ENCODE measurements at places on chromosomes 7 and 10.

GRCh38 chr10:43386549-43386948 is 15.1 kb downstream of the FXYD4 start:
- no peak for DNase-seq

GRCh38 chr10:87696922-87697745 is 37.5 kb downstream of the PAPSS2 start:
- no peak for DNase-seq

- DNase-seq: no peak
Observed at GRCh38 chr7:26663874-26664273, 200.5 kb downstream of the SKAP2 start.

DNA sequence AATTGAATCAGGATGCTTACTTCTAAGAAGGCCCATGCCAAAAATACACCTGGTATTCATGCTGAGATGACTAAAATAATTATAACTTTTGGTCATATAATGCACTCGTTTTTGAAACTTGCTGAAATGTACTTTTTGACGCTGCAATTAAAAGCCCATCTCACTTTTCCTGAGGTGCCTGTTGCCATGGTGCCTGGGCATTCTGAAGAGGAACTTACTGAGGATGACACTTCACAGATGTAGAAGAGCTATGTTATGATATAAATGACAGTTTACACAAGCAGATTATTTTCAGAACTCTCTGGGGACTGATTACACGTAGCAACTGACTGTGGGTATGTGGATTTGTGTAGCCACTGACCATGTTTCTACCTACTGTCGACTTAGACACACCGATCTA is 182.4 kb downstream of the TPK1 start:
- DNase-seq: no peak

- no peak for DNase-seq
Observed at GRCh38 chr10:79078367-79079053, 9.7 kb downstream of the ZMIZ1 start.

- no peak for DNase-seq
Observed at GRCh38 chr7:90401989-90402388, 1.3 kb upstream of the CLDN12 start.

- no peak for DNase-seq
Observed at GRCh38 chr10:113274176-113274829, 278.6 kb upstream of the HABP2 start.

All from stimulated activated CD4-positive, alpha-beta T cell treated with anti-CD3 and anti-CD28 coated beads, Interleukin-4, amount 100 ng/mL, for 4 hours (primary cell).